RPMI7951 (cell line): ENCODE measurements at places on chromosomes 1 and 21.
A peak's percentile ranks its signal among the peaks of the same experiment; 100 is the strongest.

- DNase-seq, result no peak
Observed at GRCh38 chr1:13756557-13757315, 56.7 kb downstream of the PRDM2 start.

GRCh38 chr1:8597455-8597854 is 220.0 kb downstream of the RERE start:
- no peak for DNase-seq

DNA sequence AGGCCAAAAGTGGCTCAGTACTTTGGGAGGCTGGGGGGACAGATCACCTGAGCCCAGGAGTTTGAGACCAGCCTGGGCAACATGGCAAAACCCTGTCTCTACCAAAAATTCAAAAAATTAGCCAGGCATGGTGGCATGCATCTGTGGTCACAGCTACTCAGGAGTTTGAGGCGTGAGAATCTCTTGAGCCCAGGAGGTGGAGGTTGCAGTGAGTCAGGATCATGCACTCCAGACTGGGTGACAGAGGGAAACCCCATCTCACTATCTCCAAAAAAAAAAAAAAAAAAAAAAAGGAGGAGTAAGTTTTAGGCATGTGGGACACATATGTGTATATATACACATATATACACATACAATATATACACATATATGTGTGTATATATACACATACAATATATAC is 165.3 kb upstream of the DPYD start:
- DNase-seq, result peak; percentile 86

GRCh38 chr1:226134170-226135058 is 52.1 kb downstream of the ACBD3 start:
- DNase-seq, result no peak

DNA sequence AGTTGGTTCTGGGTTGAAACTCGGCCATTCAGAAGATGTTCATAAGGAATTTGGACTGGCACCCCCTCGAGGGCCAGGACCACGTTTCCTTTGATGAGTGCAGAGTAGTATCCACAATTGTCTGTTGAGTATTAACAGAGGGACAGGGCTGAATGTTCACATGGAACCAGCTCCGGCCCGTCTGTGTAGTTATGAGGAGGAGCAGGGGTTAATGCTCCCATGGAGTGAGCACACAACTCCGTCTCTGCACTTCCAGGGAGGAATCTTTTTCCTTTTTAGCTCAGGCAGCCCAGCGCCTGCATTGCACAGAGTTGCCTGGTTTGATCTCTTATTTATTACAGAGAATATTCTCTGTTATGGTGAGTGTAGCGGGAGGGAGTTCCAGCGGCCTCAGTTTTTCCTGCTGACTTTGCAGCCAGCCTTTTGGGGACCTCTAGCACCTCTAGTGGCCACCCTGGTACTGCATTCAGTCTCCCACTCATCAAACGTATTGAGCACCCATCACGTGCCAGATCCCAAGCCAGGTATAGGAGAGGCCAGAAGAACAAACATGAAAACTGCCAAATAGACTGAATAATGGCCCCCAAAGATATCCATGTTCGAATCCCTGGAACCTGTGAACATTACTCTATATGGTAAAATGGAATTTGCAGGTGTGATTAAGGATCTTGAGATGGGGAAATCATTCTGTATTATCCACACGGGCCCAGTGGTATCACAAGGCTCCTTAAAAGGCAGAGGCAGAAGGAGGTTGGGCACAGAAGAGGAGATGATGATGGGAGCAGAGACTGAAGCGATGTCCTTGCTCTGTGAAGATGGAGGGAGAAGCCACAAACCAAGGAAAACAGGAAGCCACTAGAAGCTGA is 167.7 kb upstream of the CSF3R start:
- DNase-seq, result peak; percentile 40

GRCh38 chr1:182829285-182829932 is 9.7 kb upstream of the DHX9 start:
- DNase-seq, result no peak

DNA sequence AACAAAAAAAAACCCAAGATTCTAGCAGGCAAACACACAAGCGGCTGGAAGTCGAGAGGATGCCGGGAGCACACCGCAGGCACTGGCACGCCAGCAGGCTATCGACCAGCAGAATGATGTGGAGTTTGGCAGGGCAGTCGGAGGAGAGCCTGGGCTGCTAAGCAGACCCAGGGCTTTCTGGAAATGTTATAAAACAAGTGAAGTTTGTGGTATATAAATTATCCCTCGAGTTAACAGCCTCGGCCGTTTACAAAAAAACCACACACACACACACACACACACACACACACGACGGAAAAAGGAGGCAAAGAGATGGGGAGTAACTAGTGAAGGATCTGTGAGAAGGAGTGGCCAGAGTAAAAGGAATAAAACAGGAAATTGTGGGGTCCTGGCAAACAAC is 87.2 kb upstream of the IVNS1ABP start:
- DNase-seq, result peak; percentile 61

GRCh38 chr1:171883849-171884248 is 42.6 kb downstream of the DNM3 start:
- DNase-seq, result no peak
